ENCODE measurements at places on chromosomes 7 and 10.

- no peak for DNase-seq
These were observed 46.6 kb downstream of the HERPUD2 start for GRCh38 chr7:35648367-35648766.

DNA sequence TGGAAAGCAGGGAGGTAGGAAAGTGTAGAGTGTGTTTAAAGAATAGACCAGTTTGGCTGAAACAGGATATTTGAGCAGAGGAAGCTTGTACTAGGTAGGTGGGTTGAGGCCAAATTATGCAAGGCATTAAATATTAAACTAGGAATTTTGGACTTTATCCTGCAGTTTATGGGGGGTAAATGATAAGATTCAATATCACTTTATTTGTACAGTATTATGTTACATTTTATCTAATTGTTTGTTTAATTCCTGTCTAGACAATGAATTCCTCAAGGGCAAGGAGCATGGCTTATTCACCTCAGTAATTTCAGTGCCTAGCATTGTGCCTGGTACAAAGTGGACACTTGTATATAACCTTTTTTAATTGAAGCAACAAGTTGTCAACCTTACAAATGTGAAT lies 125.9 kb downstream of the CFTR start:
- no peak for DNase-seq

GRCh38 chr10:122713091-122713885 lies 13.6 kb upstream of the C10orf120 start:
- DNase-seq = no peak

- DNase-seq = peak; percentile 55
These were observed 91.2 kb upstream of the INSIG1 start for GRCh38 chr7:155206318-155207020.

- no peak for DNase-seq
These were observed 625.1 kb upstream of the MKI67 start for GRCh38 chr10:128751284-128751683.

DNA sequence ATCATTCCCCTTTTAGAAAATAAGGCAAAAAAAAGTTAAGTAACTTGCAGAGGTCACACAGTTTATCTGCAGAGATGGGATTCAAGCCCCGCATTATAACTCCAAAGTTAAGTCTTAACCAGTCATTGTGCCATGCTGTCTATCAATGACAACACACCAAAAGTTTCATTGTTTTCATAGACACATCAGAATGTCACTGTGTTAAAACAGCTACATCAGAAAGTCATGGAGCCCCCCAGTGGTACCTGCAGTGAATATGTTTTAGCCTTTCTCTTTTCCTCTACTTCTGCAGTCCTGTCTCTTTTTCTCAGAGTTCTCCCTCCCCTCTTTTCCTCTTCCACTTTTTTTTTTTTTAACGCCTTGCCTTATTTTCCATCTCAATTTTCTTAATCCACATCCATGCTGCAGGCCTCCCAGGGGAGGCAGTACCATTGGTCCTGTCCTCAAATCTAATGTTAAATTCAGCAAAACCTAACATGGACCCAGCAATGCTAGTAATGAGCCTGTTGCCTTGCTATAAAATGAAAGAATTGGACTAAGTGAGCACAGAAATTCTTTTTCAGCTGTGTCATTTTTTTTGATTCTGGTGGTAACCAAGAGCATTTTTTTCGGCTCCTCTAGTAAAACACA lies 3.8 kb upstream of the NRCAM start:
- no peak for DNase-seq

- no peak for DNase-seq
These were observed 51.8 kb upstream of the AGR3 start for GRCh38 chr7:16933296-16934279.

GRCh38 chr10:112383325-112383724 lies 9.4 kb downstream of the ACSL5 start:
- no peak for DNase-seq

DNA sequence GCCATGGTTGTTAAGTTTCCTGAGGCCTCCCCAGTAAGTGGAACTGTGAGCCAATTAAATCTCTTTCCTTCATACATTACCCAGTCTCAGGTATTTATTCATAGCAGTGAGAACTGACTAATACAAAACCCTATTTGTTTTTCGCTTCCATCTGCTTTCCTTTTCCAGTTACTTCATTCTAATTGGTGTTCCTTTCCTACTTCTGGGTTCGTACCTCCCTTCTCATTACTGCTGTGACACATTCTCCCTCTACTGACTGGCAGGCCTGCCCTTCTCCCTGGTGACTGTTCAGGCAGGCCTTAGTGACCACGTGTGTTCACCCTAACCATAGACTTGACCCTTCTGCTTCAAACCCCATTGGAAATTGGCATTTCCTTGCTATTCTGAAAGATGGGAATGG lies 37.7 kb downstream of the MTURN start:
- no peak for DNase-seq

DNA sequence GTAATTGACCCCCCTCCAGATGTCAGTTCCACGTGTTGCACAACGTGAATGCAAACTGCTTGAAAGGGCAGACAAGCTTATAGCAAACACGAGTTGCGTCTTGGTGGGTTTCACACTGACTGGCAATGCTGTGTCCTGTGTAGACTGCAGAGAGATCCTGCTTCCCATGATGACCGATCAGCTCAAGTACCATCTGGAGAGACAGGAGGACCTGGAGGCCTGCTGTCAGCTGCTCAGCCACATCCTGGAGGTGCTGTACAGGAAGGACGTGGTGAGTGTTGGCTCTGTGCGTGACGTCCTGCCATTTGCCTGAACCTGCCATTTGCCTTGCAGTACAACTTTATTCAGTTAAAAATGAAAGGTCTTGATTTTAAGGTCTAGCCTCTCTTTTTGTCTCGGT lies 71.1 kb downstream of the INSYN2A start:
- DNase-seq = no peak

DNA sequence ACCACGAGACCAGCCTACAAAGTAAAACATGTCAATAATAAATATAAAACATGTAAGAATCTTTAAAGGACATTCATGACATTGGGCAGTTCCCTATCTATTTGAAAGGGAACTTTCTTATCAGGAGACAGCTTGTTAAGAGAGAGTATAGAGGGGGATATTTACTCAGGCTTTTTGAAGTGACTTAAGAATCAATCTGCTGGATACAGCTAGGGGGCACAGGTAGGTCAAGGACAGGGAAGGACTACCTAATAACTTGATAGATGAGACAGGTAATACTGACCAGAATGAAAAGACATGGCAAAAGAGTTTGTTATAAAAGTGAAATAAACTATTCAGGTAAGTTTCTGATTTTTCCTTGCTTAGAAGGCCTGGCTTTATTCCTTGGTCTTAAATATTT lies 21.8 kb upstream of the LRRD1 start:
- DNase-seq = no peak

- DNase-seq = no peak
These were observed 479.6 kb downstream of the IPMK start for GRCh38 chr10:57788117-57788516.

- DNase-seq = no peak
These were observed 33.4 kb downstream of the DCLRE1A start for GRCh38 chr10:113820507-113820906.

DNA sequence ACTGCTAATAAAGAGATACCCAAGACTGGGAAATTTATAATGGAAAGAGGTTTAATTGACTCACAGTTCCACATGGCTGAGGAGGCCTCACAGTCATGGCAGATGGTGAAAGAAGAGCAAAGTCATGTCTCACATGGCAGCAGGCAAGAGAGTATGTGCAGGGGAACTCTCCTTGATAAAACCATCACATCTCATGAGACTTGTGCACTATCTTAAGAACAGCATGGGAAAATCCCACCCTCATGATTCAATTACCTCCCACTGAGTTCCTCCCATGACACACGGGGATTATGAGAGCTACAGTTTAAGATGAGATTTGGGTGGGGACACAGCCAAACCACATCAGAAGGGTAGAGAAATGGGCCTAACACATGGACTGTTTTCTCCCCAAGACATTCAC lies 156.3 kb downstream of the CCDC71L start:
- DNase-seq = no peak

GRCh38 chr10:106341356-106341755 lies 823.1 kb downstream of the SORCS1 start:
- no peak for DNase-seq

GRCh38 chr7:123157606-123158005 lies 42.2 kb downstream of the SLC13A1 start:
- DNase-seq = no peak

- no peak for DNase-seq
These were observed 238.6 kb downstream of the WDR37 start for GRCh38 chr10:1294748-1295147.

DNA sequence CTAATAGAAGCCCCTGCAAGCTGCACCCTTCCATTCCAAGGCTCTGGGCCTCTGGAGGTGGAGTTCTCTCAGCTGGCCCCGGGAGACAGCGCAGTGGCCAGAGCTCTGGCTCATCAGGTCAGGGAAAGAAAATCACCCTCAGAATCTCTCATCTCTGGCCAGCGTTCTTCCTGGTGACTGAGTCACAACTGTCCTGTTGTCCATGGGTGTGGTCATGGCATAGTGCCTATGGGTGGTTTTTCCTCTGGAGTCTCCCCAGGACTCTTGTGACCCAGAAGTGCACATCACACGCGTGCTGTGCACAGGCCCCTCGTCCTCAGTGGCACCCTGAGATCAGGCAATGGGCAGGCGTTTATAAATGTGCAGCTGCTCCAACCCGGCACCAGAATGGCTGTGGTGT lies 27.4 kb upstream of the FXYD4 start:
- DNase-seq = no peak

GRCh38 chr10:68705548-68705947 lies 15.5 kb upstream of the CCAR1 start:
- DNase-seq = no peak

GRCh38 chr10:86072413-86072812 lies 294.2 kb downstream of the GRID1 start:
- no peak for DNase-seq

GRCh38 chr10:84317174-84317573 lies 11.2 kb upstream of the CCSER2 start:
- no peak for DNase-seq

- no peak for DNase-seq
These were observed 65.9 kb upstream of the PTPRZ1 start for GRCh38 chr7:121807078-121807477.

GRCh38 chr10:73494213-73494612 lies 1.6 kb downstream of the PPP3CB start:
- DNase-seq = no peak

GRCh38 chr10:23478570-23478969 lies 39.7 kb downstream of the OTUD1 start:
- no peak for DNase-seq

GRCh38 chr10:78594559-78595268 lies 474.1 kb upstream of the ZMIZ1 start:
- no peak for DNase-seq

DNA sequence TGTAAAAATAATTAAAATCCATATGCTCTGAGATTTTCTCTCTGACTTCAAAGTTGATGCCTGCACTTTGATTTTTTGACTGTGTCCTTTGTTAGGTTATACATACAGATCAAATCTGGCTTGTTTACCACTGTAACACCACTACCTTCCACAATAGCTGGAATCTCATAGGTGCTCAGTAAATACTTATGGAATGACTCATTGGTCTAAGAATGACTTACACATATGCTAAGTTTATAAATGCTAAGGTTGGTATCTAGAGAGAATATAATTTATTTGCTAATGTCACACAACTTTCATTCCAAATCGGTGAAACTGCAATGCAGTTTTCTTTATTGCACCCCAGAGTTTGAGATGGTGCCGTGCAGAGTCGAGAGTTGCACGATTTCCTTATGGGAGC lies 578.5 kb downstream of the SH2D4B start:
- DNase-seq = no peak

DNA sequence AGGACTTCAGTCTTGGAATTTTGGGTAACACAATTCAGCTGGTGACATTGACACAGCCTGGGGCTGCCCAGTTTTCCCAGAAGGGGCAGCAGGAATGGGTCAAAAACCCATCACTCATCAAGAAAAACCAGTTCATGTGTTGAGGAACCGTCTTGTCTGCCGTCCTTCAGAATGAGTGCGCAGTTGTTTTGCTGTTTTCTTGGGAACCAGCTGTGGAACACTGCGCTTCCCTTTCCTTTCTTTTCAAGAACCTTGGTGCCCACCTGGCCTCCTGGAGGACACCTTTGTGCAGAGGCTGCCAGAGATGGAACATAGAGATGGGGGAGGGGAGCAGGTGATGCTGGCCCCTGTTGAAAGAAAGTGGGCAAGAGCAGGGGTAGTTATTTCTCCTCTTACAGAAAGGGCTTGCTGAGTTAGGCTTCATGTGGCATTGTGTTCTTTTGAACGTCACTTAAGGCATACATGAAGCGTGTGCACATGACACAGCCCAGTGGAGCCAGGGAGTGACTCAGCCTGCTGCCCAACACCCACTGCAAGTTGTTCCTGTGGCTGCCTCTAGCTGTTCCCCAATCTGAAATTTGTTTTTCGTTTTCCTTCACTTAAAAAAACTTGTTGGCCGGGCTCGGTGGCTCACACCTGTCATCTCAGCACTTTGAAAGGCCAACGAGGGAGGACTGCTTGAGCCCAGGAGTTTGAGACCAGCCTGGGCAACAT lies 87.4 kb upstream of the TNS3 start:
- no peak for DNase-seq

GRCh38 chr10:110446954-110447608 lies 50.6 kb upstream of the DUSP5 start:
- DNase-seq = no peak

DNA sequence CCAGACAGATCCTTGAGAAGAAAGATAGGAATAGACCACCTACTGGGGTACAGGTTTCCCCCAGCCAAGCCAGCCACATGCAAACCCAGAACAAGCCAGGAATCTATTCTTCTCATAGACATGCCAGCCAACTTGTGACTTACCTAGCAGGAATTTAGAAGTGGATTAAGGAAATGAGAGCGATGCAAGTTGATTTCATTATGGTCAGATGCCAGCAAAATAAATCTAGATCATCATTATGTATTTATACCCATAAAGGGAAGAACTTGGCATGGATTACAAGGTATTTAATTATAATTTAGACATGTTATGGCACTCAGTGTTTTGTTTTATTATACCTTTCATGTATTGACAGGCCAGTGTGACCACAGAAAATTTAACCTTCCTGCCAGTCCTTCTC lies 32.8 kb downstream of the SLC35G1 start:
- DNase-seq = no peak

DNA sequence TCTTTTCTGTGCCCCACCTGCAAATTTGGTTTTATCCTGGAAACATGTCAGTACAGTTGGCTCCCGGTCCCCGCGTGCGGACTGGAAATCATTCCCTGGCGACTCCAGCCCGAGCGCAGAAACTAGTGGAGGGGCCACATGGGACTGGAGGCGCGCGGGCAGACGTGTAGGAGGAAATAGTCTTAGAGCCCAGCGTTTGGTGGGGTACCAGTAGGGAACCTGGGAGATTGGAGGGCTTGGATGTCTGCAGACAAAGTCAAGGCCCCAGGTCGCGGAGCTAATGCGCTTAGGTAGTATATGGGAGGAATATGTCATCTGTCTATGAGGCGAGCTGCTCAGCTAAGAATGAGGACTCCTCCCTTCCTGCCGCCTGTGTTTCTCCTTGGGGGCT lies 1.3 kb downstream of the GALNT17 start:
- no peak for DNase-seq

- DNase-seq = no peak
These were observed 350.6 kb downstream of the TFEC start for GRCh38 chr7:115679976-115680375.

All from activated naive CD8-positive, alpha-beta T cell treated with anti-CD3 and anti-CD28 coated beads, Interleukin-2, amount 50 U/mL, for 16 hours (primary cell).